Pons (tissue), 1 donor: ENCODE measurements at places on chromosomes 2 and 18.
A peak's percentile ranks its signal among the peaks of the same experiment; 100 is the strongest.

DNA sequence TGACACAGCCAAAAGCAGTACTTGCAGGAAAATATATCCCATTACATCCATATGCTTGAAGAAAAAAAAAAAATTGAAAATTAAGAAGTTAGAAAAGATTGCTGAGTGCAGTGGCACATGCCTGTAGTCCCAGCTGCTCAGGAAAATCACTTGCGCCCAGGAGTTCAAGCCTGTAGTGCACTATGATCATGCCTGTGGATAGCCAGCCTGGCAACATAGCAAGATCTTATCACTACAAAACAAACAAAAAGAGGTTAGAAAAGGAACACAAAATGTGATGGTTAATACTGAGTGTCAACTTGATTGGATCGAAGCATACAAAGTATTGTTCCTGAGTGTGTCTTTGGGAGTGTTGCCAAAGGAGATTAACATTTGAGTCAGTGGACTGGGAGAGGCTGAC, 361.9 kb downstream of the NYAP2 start:
- no peak for DNase-seq

DNA sequence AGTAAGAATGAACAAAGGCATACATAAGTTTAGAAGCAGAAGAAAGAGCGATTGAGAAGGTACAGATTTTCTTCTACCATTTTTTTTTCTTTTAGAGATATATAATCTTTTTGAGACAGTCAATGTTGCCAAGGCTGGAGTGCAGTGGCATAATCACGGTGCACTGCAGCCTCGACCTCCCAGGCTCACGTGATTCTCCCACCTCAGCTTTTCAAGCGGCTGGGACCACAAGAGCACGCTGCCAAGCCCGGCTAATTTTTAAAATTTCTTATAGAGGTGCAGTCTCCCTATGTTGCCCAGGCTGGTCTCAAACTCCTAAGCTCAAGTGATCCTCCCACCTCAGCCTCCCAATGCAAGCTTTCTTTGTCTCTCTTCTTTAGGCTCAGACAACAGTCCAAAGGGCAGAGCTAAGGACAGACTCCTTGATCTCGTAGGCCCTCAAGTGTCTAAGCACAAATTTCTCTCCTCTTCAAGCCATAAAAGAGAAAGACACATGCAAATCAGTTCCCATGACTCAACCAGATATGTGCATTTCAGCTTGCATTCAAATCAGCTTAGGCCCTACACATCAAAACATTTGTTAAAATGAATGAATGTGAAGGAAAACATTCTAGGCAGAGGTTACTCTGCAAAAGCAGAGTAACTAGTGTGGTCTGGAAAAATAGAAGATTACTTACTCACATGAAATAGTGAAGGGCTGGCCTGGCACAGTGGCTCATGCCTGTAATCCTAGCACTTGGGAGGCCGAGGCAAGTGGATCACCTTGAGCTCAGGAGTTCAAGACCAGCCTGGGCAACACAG, 18.0 kb downstream of the ITSN2 start:
- no peak for DNase-seq

- DNase-seq = no peak
Measured at GRCh38 chr18:5707586-5707985, 163.8 kb upstream of the EPB41L3 start.

GRCh38 chr2:230665263-230665691, 47.4 kb upstream of the CAB39 start:
- DNase-seq = no peak

DNA sequence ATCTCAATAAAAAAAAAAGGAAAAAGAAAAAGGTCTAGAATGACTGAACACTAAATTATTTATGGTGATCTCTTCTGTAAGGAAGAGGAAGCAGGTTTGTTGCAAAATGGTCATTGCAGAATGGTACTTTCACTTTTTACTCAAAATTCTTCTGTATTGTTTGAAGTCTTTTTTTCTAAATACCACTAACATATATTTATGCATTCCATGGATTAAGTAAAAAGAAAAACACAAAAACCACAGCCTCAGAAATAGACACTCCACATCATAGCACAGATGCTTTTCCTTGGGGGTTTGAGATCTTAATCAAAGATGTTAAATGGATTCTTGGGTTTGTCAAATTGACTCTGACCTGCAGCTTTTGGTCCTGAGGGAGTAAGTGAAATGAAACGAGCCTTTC, 47.4 kb downstream of the RHOB start:
- DNase-seq = no peak

- peak; percentile 92 for DNase-seq
Measured at GRCh38 chr2:226835796-226836547, at the start of gene RHBDD1. Gene RHBDD1 (plus strand): TSS chr2:226836054. CDS start chr2:226864694, 28,640 bp downstream.

- no peak for DNase-seq
Measured at GRCh38 chr18:56517761-56518160, 120.6 kb downstream of the TXNL1 start.

- no peak for DNase-seq
Measured at GRCh38 chr2:238841542-238842164, 6.2 kb upstream of the TWIST2 start.

DNA sequence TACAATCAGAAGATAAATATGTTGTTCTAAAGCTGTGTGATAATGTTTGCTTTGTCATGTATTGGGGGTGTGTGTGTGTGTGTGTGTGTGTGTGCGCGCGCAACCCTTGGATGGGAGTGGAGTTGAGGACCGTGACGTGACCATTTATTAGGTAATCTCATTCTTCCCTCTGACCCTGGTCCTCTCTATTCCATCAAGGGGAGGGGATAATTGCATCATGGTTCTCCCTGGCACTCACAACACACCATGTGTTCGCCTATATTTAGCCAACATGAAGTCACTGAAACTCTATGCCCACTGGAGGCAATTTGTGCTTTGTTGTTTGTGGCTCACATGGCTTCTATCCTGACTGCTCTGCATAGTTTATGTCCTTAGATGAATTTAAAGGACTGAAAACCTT, 79.8 kb upstream of the LRPPRC start:
- DNase-seq = peak; percentile 94

DNA sequence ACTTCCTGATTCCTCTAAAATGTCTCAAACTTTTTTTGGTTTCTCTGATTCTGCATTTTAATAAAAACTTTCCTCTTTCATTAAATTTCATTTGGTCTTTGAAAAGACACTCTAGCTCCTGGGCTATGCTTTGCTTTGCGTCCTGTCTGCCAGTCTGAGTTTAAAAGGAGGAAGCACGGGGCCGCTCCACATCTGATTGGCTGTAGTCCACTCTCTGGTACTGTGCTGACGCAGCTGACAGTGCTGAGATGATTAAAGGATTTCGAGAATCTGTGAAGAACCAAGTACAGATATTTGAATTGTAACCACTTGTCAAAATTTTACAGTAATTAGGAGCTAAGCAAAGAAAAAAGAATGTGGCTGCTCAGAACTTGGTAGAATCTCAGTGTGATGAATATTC, 199.6 kb upstream of the HNMT start:
- DNase-seq = no peak
